ENCODE measurements at places on chromosomes 2 and 18.

GRCh38 chr2:199679883-199680282 is 171.1 kb downstream of the FTCDNL1 start:
- no peak for DNase-seq

- DNase-seq: no peak
Observed at GRCh38 chr18:36126668-36127067, 2.5 kb downstream of the SLC39A6 start.

GRCh38 chr2:165017966-165018596 is 62.8 kb upstream of the SLC38A11 start:
- DNase-seq: no peak

GRCh38 chr2:111071600-111072171 is 49.0 kb upstream of the BCL2L11 start:
- no peak for DNase-seq

GRCh38 chr2:235666213-235666781 is 172.5 kb downstream of the AGAP1 start:
- DNase-seq: no peak

GRCh38 chr2:221961561-221961960 is 337.2 kb downstream of the PAX3 start:
- no peak for DNase-seq

- DNase-seq: no peak
Observed at GRCh38 chr18:78138983-78139496, 840.6 kb upstream of the SALL3 start.

- DNase-seq: no peak
Observed at GRCh38 chr18:44133483-44133882, 547.2 kb upstream of the SETBP1 start.

DNA sequence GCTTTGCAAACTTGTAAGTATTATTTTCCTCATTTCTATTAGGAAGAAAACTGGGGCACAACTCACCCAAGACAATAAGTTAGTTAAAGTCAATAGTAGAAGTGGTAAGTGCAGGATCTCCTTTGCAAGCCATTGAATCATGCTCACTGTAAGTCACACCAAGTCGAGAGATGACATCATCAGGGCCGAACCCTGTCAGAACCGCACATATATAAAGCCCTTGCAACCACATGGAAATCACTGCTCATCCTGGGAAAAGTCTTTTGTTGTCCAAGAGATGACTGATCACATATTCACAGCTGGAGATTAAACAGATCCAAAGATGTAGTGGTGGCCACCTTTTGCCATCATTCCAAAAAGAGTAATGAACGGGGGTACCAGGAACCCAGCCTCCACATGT is 484.8 kb upstream of the ID2 start:
- DNase-seq: no peak

DNA sequence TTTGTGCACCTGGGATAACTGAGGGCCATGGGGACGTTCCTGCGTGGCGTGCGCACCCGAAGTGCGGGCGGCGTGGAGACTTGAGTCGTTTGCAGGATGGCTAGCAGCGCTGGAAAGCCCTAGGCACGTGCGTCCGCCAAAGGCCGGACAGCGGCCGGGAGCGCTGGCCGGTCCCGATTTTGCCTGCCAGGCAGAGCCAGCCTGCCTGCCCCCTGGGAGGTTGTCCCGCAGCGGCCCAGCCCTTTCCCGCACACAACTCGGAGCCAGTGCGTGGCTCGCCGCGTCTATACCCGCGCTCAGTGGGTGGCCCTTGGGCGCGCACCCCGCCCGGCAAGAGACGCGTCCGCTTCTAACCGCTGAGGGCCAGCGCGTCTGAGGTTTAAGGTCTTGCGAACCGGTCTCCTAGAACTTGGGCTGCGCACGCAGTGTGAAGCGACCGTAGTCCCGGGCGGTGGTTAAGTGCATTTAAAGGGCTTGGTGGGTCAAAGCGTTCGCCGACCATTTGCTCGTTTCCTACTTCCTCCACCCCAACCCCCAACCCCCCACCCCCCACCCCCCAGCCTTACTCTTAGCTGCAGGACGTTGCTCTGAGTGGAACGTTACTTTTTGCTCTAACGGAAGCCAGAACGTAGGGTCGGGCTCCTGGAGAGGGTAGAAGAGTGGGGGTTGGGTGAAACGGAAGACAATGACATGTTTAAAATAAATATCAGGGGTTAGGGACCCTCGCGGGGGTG is 627 bp downstream of the CDCA7 start:
- DNase-seq: peak; percentile 47

DNA sequence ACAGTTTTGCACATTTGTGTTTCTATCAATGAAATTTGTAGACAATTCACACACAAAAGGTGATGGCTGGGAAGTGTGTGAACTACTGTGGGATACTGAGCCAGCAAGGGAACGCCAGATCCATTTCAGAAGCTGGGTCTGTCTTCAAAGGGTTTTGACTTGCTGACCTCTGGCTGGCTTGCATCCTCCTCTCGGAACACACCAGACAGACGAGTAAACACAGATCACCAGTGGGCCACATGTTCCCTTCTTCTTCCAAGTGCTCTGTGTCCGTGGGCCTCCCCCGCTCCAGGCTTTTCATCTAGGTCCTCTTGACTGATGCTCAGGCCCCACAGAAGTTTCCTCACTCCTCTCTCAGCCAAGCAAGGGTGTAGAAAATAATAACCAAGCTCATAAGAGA is 122.2 kb upstream of the OSR1 start:
- DNase-seq: no peak

GRCh38 chr2:40343902-40344301 is 108.0 kb downstream of the SLC8A1 start:
- DNase-seq: no peak

GRCh38 chr2:200665626-200666453 is 80.0 kb downstream of the AOX1 start:
- no peak for DNase-seq

GRCh38 chr2:228655331-228655730 is 473.8 kb upstream of the SPHKAP start:
- no peak for DNase-seq

- DNase-seq: no peak
Observed at GRCh38 chr2:217404236-217404760, 544.4 kb upstream of the TNP1 start.

DNA sequence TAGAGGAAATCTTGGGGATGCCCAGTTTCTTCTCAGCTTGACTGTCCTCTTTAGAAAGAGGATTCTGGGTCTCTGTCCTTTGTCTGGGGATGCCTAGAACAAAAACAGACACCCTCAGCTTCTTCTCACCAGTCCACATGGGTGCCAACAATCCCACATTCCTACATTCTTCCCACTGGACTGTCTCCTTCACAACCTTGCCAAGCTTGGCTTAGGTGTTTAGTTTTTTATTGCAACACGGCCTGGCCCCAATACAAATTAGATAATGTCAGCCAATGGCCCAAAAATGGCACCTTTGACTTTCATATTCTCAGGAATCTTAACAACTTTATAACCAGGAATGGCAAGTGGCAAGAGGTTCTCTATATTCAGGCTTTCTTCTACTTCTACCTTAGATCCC is 273.0 kb downstream of the RNF152 start:
- DNase-seq: no peak

- no peak for DNase-seq
Observed at GRCh38 chr2:44005846-44006245, 10.1 kb upstream of the LRPPRC start.

DNA sequence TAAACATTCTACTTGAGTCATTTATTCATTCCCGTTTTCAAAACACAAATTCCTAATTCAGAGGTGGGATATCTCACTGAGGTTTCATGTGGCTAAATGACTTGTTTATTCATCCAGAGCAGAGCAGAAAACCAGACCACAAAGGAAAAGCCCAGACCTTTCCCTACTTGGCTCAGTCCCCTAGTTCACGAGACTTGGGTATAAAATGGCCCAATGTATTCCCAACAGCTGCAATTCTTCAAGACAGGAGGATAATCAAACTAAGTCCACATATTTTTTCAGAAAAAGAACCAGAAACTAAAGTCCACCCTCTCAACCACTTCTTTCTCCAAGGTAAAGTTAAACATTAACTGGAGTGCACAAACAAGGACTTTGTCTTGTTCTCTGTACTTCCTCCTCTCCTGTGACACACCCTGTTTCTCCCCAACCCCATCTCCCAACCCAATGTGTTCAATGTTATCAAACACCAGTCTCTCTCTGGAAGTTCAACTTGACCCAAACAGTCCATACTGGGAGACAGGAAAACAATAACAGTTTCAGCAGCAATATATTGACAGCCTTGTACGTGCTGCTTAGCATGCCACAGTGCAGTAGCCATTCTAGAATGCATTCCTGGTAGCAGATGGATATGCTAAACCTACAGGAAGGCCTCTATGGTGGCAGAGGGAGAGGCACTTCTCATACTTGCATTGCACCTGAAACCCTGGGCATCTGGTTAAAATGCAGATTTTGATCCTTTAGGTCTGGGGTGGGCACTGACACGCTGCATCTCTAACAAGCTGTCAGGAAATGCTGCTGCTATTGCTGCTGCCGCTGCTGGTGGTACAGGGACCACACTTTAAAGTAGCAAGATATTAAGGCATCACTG is 110.7 kb downstream of the INO80D start:
- DNase-seq: no peak

DNA sequence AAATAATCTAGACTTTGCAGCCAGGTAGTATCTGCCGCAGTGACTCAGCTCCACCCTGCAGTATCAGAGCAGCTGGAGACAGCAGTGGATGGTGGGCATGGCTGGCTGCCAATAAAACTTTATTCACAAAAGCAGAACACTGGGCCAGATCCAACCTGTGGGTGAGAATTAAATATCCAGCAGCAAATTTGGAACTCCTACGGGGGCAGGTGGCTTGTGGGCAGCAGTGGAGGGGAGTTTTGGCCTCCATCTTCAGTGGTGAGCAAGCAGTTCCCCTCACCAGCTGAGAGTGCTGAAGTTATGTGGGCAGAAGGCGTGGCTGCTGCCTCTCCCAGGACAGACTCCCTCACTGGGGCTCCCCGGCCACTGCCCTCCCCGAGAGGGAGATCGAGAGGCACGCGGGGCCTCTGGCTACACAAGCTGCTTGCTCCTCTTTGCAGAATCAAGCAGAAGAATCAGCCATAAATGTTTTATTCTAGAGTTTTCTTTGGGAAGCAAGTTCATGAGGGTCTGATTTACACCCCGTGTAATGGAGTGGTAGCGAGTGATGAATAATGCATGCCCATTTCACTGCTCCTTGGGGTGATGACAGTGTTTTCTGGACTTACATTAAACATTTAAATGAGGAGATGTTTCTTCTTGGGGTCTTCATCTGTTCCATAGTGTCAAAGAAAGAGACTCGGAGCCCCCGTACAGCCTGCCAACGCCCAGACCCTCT is 204.3 kb downstream of the SEPTIN10 start:
- no peak for DNase-seq

GRCh38 chr2:171798156-171798820 is 95.8 kb downstream of the SLC25A12 start:
- DNase-seq: peak; percentile 94

GRCh38 chr2:201403880-201404279 is 46.7 kb upstream of the FLACC1 start:
- no peak for DNase-seq

- DNase-seq: no peak
Observed at GRCh38 chr2:78330193-78330592, 695.3 kb upstream of the REG3G start.

GRCh38 chr2:64625299-64626145 is 28.2 kb downstream of the SERTAD2 start:
- no peak for DNase-seq
